ENCODE measurements at places on chromosomes 2 and 18.

GRCh38 chr2:70920367-70920715, 15.4 kb upstream of the ATP6V1B1 start:
- DNase-seq = no peak

GRCh38 chr2:47964722-47965434, 58.6 kb upstream of the FBXO11 start:
- DNase-seq = no peak

GRCh38 chr2:102226612-102227391, 40.0 kb downstream of the IL1RL2 start:
- no peak for DNase-seq

GRCh38 chr2:218360453-218360852, 3.8 kb downstream of the CATIP start:
- DNase-seq = no peak

- DNase-seq = no peak
Measured at GRCh38 chr2:230325316-230326243, 1.4 kb upstream of the SP140L start.

DNA sequence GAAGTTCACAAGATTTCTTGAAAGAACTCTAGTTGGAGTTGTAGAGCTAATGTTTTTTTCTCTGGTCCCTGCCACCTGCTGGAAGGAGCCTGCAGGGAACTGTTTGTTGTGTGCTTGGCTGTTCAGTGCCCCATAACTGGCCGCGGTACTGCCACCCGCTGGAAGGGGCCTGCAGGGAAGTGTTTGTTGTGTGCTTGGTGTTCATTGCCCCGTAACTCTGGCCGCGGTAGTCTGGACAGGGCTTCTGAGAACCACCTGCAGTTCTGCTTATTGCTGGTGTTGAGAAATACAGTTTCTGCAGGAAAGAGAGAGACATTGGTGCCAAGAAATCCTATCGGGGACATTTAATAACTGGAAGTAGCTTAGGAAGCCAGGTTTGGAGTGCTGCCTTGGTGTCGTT, 58.1 kb downstream of the AGAP1 start:
- no peak for DNase-seq

- DNase-seq = no peak
Measured at GRCh38 chr18:58579561-58580047, 49.3 kb downstream of the ALPK2 start.

GRCh38 chr18:79402977-79403722, 7.4 kb downstream of the NFATC1 start:
- DNase-seq = no peak

- DNase-seq = no peak
Measured at GRCh38 chr2:215784371-215784783, 229.0 kb downstream of the MREG start.

DNA sequence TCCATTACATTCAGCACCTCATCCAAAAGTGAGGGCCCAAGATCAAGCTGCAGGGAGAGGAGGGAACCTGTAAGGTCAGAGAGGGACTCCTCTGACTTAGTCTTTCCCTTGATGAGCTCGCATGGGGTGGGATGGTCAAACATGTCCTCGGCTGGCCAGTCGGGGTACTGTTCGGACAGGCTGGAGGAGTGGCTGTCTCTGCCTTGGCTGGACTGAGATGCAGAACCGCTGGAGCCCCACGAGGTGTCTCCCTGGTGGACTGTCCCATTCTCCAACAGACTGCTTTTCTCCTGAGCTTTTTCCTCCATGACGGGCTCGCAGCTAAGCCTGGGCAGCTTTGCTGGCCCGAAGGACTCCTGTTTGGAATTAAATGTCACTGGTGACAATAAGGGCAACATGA, 25.6 kb downstream of the CDC42EP3 start:
- DNase-seq = no peak

- DNase-seq = no peak
Measured at GRCh38 chr18:22165049-22165602, 4.3 kb upstream of the GATA6 start.

DNA sequence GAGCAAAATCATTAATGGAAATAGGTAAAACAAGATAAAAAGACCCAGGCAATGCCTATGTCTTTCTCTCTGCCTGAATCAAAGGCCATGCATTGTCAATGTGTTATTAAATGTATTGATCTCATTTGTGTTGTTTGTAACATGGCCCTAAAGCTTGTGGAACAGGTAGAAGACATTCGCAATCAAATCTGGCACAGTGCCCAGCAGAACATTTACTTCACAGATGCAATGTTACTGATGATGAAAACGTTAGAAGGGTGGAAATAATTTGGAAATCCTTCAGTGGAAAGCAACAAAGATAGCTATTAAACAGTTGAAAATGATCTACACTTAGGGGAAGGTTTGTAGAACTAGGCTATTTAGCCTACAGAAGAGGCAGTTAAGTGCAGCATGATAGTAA, 368.2 kb downstream of the EPHA4 start:
- no peak for DNase-seq

- DNase-seq = no peak
Measured at GRCh38 chr2:196307775-196308305, 136.5 kb upstream of the STK17B start.

DNA sequence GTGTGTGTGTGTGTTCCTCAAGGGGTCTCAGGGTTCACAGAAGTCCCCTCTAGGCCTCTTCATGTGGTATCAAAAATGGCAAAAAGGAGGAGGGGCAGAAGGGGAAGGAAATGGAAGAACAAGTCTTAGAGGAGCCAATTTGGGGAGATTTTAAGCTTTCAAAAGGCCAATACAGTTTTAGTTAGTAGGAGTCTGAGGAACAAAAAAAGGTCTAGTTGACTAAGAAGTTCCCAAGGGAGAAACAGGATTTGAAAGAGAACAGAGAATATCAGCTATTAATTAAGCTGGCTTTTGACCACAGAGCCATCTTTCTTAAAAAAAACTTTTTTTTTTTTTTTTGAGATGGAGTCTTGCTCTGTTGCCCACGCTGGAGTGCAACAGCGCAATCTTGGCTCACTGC, 7.1 kb downstream of the RNF125 start:
- no peak for DNase-seq

DNA sequence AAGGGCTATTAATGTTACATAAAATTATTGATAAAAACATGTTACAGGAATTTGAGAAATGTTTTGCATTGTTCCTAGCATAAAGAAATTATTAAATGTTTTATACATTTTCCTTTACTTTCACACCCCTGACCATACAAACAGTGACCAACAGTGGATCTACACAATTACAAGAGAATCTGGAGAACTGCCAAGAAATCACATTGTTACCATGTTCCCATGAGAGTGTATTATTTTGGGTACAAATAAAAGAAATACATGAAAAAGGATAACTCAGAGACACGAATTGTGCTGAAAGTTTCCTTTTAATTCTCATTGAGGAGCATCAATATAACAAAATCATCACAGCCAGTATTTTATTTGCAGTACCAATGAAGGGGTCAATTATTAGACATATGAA, 150.1 kb downstream of the WDPCP start:
- no peak for DNase-seq

All from activated T-helper 2 cell treated with anti-CD3 and anti-CD28 coated beads, Interferon-gamma antibody, Interleukin-2, Interleukin-4, amounts not matched to agents 10 μg/mL and 5 μg/mL and 100 μg/mL, durations not matched to agents 14 hours and 24 hours and 36 hours (primary cell).